ENCODE measurements at places on chromosomes 13 and 19.
A peak's percentile ranks its signal among the peaks of the same experiment; 100 is the strongest.

DNA sequence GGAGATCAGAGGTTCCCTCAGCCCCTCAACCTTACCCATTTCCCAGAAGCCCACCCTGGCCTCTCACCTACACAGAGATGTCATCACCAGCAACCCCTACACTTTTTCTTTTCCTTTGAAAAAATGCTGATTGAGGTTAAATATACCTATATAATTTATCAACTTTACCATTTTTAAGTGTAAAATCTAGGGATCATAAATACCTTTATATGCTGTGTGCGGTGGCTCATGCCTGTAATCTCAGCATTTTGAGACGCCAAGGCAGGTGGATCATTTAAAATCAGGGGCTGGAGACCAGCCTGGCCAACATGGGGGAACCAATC lies 3.1 kb downstream of the KIR2DL4 start:
- no peak for DNase-seq

GRCh38 chr19:7216373-7216902 lies 77.8 kb downstream of the INSR start:
- no peak for DNase-seq

DNA sequence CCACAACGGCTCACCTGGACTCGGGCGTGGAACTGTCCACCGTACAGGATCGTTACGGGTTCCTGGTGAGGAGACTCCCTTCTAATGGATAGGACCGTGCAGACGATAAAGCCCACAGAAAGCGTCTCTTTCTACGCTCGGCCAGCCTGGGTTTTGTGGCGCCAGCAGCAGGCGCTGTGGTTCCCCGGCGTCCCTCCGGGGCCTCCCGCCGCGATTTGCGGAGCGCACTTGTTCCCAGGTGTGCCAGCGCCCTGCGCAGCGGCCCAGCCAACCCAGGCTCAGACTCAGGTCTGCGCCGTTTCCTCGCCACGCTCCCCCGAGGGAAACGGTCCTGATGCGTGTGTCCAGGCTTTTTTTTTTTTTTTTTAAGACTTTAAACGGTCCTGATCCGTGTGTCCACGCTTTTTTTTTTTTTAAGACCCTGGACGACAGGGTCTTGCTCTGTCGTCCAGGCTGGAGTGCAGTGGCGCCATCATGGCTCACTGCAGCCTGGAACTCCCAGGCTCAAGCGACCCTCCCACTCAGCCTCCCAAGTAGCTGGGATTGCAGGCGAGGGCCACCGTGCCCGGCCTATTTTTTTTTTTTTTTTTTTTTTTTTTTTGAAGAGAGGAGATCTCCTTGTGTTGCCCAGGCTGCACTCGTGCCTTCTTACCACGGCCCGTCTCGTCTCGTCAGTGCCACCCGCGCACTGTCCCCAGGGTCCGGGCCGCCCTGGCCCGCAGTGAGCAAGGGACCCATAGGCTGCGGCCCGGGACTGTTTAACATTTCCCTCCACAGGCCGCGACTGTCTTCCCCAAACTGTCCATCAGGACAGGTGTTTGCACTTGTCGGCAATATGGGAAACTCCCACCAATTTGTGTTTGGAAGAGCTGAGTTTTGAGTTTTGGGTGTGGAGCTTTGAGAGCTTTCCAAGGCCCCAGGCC lies 23.8 kb downstream of the GJA3 start:
- peak; percentile 47 for DNase-seq

- peak; percentile 69 for DNase-seq
These were observed at the start of gene ZNF331 for GRCh38 chr19:53537521-53538377. TSS of gene ZNF331 (plus strand) at chr19:53538145. CDS start at chr19:53569377, 31,232 bp downstream.

GRCh38 chr19:29277102-29277501 lies 64.2 kb upstream of the UQCRFS1 start:
- no peak for DNase-seq

GRCh38 chr13:102909971-102910370 lies 64.1 kb downstream of the ERCC5 start:
- DNase-seq, result no peak

GRCh38 chr13:36903925-36904595 lies 16.0 kb downstream of the SMAD9 start:
- no peak for DNase-seq

DNA sequence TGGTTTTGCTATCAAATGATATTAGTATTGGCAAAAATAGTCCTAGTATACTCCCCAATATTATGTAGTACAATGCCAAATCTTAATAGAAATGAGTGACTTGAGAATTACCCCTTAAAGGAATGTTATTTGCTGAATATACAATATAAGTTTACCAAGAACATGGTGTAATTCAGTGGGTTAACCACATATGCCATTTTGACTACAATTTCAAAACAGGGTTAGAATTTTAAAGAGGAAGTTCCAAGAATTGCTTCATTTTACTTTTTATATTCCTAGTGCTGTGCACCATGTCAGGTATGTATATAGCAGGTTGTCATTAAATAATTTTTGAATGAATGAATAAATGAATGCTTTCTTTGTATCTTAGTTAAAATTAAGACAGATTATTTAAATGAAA lies 66.3 kb downstream of the LMO7 start:
- DNase-seq, result no peak

DNA sequence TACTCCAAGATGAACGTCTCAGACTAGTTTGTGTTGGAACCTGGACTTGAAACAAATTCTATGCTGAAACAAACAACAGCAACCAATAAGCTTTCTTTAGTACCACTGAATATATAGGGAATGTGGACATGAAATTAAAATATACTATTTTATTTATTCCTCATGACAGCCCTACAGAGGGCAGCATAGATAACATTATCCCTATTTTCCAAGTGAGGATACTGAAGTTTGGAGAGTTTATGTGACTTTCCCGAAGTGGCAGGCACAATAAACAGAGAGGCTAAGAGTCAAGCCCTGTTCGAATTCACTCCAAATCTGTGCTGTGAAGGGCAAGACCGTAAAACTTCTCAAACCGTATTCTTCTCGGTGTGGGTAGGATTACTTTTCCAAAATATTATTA lies 509.9 kb upstream of the GPC6 start:
- peak; percentile 2 for DNase-seq

DNA sequence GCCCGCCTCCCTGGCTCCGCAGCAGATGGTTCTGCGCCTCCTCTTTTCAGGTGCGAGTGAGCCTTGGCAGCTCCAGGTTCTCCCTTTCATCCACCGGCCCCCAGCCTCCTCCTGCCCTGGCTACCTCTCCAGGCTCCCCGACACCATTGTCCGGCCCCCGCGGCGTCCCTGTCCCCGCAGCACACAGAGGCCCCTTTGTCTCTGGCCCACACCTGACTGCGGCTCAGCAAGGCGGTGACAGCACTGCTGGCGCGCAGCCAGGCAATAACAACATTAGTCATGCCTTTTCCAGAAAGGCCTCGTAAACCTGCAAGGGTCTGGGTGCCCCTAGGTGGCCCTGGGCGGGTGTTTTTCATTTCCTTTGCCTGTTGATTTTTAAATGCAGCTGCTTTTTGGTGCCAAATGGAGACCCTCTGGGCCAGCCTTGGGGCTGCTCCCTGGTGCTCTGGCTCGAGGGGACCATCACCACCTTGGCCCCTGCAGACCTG lies 73.2 kb upstream of the MEDAG start:
- peak; percentile 89 for DNase-seq

- peak; percentile 55 for DNase-seq
These were observed 65.6 kb upstream of the HTR2A start for GRCh38 chr13:46962281-46962941.

- DNase-seq, result no peak
These were observed 5.1 kb upstream of the ZNF43 start for GRCh38 chr19:21841081-21841480.

DNA sequence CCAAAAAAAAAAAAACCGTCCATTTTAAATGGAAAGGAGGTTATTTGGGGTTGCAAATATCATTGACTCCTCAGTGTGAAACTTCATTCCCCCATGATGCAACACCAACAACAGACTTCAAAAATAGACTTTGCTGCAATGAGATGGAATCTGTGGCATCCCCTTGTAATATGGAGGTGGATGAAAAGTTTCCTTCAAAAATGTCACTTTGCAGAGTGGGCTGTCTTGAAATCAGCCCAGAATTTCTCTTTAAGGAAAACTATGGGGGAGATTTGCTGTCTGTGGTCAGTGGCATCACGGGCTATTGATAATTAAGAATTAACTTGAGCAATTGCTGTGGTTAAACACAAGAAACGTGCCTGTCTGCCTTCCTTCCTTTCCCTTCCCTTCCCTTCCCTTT lies 1.5 kb downstream of the GPR18 start:
- DNase-seq, result no peak

- DNase-seq, result peak; percentile 17
These were observed 16.3 kb downstream of the LCP1 start for GRCh38 chr13:46165485-46166223.

GRCh38 chr13:20024702-20025101 lies 66.2 kb downstream of the ZMYM2 start:
- no peak for DNase-seq

Data from epithelial cell of esophagus (primary cell).